Neural crest cell (in vitro differentiated cells): ENCODE measurements at places on chromosomes 5 and 9.

DNA sequence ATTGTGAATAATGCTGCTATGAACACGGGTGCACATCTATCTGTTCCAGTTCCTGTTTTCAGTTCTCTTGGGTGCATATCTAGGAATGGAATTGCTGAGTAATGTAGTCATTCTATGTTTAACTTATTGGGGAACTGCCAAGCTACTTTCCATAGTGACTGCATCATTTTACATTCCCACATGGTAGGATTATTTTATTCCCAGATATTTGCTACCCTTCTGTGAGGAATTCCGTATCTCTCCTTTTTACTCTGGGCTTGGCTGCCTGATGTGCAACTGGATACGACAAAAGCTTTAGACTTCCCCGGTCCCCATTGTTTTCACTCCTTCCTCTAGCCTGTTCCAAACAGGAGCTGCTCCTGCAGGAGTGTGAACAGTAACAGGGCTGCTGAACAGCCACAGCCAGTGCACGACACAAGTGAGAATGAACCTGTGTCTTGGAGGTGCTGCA lies 7.2 kb downstream of the TAS2R1 start:
- no peak for DNase-seq

GRCh38 chr9:129596541-129597331 lies 24.2 kb downstream of the C9orf50 start:
- peak; percentile 63 for DNase-seq

GRCh38 chr9:124875501-124875900 lies 13.6 kb downstream of the ARPC5L start:
- DNase-seq: no peak

GRCh38 chr9:104073770-104074133 lies 20.4 kb upstream of the SMC2 start:
- DNase-seq: no peak
